T-helper 1 cell (primary cell): ENCODE measurements at places on chromosomes 7 and 10.

- DNase-seq = no peak
These were observed 252.3 kb downstream of the CXCL12 start for GRCh38 chr10:44132361-44133289.

- DNase-seq = no peak
These were observed 19.0 kb downstream of the LDB1 start for GRCh38 chr10:102101152-102101551.

- DNase-seq = no peak
These were observed 305.7 kb downstream of the FZD1 start for GRCh38 chr7:91569728-91570457.

GRCh38 chr10:123766761-123767160, 100.6 kb downstream of the GPR26 start:
- DNase-seq = no peak

DNA sequence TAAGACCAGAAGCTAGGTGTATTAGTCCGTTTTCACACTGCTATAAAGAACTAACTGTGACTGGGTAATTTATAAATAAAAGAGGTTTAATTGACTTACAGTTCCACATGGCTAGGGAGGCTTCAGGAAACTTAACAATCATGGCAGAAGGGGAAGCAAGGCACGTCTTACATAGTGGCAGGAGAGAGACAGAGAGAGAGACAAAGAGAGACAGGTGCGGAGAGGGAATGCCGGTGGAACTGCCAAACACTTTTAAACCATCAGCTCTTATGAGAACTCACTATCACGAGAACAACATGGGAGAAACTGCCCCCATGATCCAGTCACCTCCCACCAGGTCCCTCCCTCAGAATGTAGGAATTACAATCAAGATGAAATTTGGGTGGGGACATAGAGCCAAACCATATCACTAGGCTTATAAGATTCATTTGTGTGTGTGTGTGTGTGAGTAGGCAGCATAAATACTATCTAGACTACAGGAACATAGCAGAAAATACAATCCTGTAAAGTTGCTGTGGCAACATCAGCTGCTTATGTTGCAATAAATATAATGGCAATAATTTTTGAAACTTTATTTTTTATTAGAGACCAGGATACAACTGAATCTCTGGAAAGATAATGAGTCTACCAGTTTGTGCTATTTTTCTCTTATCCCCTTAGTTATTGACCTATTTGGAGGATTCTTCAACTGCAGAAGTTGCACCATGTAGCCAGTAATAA, 77.1 kb downstream of the NRF1 start:
- no peak for DNase-seq

DNA sequence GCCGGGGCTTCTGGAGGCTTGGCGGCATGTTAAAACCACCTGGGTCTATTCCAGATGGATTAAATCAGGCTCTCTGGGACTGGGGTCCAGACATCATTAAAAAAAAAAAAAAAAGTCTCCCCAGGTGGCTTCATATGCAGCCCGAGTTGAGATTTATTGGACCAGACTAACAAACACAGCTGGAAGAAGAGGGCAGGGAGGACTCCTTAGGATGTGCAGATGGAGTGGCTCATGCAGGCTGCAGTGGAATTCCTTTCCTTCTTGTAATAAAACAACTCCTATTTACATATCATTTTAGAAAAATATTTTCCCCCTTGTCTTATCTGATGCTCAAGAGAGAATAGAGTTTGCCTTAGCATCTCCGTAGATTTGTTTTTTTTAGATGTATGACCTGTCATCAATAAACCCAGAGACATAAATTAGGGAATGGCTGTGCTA, 238.1 kb downstream of the CAMK1D start:
- no peak for DNase-seq

DNA sequence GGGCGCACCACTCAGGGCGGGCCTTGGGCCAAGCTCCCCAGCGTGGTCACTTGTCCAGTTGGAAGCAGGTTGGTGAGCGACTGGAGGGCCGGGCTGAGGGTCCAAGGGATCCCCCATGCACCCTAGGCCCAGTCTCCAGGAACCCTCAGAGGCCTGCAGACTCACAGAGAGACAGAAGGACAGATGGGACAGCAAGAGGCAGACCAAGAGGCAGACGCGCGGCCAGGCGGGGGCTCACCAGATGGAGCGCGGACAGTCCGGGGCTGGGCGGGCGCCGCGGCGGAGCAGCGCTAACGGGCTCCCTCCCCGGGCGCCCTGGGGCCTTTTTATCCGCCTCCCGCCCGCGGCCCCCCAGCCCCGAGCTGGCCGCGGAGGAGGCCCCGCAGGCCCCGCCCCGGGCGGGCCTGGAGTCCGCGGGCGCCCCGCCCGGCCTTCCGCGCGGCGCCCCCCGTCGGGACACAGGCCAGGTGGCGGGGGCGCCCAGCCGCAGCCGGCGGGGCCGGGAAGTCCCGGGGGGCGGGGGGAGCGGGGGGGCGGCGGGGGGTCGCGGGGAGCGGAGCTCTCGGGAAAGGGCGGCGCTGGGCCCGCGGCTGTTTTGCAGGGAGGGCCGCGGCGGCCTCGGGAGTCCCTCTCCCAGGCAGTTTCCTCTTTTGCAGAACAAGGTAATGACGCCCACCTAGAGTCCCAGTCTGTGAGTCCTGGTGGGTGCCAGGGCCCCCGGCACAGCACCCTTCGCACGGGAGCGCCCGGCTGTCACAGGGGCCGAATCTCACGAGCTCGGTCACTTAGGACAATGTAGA, at the start of gene LOXL4:
Gene LOXL4, minus strand, starts transcription at position 301 of the 800 bp plus-strand sequence. CDS start 5,175 bp downstream, outside the sequence.
- no peak for DNase-seq

- no peak for DNase-seq
These were observed 9.6 kb upstream of the AGR3 start for GRCh38 chr7:16891338-16891737.

- DNase-seq = no peak
These were observed 459.3 kb downstream of the HTR7 start for GRCh38 chr10:90398566-90398965.

DNA sequence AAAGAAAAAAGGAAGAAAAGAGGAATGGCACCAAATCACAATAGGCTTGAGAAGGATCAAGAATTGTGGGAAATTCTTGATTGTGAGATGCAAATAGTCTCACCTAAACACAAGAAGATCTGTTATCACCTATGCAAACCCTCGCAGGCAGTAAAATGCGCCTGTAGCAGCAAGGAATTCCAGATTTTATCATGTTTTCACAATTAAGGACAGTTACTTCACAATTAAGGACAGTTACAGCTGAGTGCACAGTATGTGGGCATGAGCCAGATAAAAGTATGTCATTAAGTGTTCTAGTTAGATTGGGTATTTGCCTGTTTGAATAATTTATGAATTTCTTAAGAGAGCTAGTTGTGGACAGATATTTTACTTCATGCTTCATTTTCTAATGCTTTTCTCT, 336.2 kb downstream of the CDC14C start:
- no peak for DNase-seq

DNA sequence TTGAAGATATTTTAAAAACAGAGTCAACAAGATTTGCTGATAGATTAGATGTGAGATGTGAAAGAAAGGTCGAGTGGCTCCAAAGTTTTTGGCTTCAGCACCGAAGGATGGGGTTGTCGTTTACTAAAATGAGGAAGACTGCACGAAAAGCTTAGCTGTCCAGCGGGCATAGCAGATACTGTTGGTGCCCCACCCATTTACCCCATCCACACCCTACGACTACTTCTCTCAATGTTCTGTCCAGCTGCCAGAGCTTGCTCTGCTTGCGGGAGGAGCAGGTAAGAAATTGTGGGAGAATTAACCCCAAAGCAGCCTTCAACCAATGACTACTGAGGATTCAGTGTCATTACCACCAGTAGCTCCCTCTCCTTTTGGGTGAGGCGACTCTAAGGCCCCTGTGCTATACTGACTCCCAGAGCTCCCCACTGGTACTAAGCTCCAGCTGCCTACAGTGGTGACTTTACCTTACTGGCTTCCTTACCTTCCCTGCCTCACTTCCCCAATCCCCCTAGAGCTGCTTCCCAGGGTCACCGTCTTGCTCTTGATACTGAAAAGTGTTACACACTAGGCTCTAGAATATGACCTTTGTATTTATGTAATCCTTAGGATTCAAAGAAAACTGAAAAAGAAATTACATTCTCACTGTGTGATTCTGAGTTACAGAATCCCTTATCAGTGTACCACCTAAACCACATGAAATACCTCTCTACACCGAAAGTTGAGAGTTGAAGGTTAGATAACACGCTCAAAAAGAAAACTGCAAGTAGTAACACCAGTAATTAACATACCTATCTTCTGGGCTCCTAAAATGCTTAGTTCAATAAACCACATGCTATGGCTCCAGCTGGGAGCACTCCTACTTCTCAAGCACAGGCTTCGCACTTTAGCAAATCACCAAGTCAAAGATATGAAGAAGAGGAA, 22.3 kb downstream of the CACUL1 start:
- DNase-seq = no peak

DNA sequence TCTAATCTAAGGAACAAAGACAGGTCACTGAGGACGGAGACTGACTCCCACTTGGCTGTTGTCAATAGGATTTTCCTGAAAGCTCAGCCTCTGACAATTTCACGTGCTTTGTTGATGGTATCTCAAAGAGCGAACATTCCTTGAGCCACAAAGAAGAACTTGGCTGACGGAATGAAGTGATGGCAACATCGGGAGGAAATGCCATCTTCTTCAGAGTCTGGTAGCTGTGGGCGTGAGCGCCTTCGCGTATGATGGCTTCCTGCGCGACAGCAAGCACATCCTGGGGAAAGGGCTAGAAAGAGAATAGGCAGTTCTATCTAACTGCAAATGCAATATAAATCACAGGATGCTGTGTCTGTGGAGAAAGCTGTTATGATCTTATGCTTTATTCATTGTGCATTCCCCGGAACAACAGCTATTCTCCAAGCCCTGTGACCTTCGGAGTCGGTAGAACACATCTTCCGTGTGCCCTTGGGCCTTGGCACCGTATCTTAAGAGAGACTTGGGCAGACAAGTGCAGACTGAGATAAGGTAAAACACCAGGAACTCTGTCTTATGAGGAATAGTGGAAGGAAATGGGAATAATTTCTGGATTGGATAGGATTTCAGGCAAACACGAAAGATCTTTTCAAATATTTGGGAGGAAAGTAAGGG, 19.6 kb upstream of the GTPBP4 start:
- no peak for DNase-seq
